ENCODE measurements at places on chromosomes 2 and 18. TPM values are rescaled to one million over a fixed set of nuclear protein-coding genes. Genes with fewer than 3 reads are reported as not detected.

The EHD3 gene
- 1.1 TPM for polyA plus RNA-seq

The LIPG gene
- 33.0 TPM for polyA plus RNA-seq

The EIF2AK3 gene
- polyA plus RNA-seq = 16.9 TPM

The KIF1A gene
- 3.3 TPM for polyA plus RNA-seq

The TFCP2L1 gene
- polyA plus RNA-seq = 0.51 TPM

The ZNF385B gene
- not detected for polyA plus RNA-seq

The CBLN2 gene
- 15.2 TPM for polyA plus RNA-seq

The EGR4 gene
- polyA plus RNA-seq = 0.04 TPM

The GKN2 gene
- not detected for polyA plus RNA-seq

The ADCYAP1 gene
- polyA plus RNA-seq = 0.56 TPM

The EFHD1 gene
- 6.5 TPM for polyA plus RNA-seq

- no peak for DNase-seq
Measured at GRCh38 chr2:197954328-197954727, 149.9 kb downstream of the PLCL1 start.

- DNase-seq = peak; percentile 58
Measured at GRCh38 chr18:3411854-3412268, 38.1 kb upstream of the TGIF1 start.

DNA sequence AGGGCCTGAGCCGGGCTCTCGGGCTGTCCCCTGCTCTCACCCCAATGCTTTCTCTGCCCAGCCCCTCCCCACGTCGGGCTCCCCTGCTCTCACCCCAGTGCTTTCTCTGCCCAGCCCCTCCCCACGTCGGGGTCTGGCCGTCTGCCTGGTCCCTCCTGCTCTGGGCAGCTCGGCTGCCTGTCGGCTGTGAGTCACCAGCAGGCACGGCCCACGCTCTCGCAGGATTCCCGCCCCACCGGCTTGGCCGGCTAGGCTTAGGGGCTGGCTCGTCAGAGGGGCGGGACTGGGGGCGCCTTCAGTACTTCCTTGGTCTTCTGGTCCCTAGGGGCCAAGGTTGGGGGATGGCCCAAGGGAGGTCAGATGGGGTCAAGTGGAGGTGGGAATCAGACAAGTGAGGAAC is 3.3 kb downstream of the BOK start:
- no peak for DNase-seq

- DNase-seq = no peak
Measured at GRCh38 chr2:236676136-236676873, 106.7 kb downstream of the ACKR3 start.

GRCh38 chr2:7858624-7859023 is 823.2 kb upstream of the ID2 start:
- no peak for DNase-seq

DNA sequence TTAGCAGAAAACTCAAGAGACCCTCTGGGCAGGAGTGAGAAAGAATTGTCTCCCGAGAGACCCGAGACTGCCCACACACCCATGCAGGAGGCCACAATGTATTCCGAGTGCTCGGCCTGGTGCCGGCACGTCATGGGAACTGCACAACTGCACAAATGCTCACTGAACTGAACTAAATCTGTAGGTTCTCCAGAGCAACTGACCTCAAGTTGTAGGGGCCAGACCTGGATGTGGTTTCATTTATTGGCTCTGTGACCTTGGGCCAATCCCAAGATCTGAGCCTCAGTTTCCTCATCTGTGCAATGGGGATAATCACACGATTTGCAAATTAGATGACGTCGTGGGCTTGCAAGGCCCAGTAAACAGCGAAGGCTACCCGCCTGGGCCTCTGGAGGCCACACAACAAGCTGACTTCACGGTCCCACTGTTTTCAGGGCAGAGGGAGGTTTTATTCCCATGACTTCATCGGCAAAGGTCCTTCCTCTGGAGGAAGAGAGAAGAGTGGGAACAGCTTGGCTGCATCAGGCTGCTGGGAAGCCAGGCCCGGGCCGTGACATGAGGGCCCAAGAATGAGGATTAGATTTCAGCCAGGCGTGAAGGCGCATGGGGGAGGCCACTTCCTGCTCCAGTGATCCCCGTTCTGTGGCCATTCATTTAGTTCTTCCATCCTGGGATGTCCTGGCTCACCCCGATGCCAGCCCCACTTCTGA is 3.6 kb upstream of the ERFE start:
- DNase-seq = no peak

DNA sequence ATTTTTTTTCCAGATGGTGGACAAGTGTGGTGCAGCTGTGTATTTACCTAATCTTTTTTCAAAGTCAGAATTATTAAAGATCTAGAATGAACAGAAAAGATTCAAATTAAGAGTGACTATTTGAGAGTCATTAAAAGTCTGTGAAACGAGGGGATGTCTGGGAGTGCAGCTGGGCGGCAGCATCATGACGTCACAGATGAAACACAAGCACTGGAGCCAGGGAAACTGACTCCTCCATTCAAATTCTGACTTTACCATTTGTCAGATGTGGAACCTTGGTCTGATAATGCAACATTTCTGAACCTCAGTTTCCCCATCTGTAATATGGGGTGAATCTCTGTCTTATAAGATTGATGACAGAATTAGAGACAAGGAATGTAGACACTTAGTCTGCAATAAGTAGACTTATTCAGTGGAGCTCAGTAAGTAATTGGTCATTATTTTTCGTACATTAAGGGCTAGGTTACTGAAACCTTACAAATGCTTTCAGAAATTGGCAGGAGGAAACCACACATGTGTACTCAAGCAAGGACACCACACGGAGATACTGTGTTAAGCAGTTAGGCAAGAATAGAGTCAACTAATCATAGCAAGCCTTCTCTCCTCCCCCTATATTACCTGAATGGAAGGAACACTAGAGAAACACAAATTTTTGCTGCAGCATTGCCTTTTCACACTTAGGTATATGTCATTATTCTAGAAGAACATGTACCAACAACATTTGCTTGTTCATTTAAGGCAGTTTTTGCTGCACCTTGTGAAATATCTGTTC is 27.8 kb upstream of the CXXC1 start:
- DNase-seq = no peak

DNA sequence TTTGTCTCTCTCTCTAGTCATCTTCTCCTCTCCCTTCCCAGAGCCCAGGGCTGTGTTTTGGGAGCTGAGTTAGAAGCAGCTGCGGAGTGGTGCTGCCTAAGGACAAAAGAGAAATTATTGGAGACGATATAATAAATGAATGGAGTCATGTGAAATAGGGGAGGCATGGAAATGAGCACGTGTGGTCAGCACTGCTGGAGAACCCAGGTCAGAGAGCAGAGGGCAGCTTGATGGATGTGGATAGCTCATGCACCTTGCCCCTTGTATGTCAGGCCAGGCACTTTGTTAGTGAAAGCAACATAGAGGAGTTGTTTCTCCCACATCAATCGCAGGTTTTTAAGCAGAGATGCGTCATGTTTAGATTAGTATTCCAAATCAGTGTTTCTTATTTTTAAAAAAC is 15.7 kb downstream of the TTR start:
- no peak for DNase-seq

DNA sequence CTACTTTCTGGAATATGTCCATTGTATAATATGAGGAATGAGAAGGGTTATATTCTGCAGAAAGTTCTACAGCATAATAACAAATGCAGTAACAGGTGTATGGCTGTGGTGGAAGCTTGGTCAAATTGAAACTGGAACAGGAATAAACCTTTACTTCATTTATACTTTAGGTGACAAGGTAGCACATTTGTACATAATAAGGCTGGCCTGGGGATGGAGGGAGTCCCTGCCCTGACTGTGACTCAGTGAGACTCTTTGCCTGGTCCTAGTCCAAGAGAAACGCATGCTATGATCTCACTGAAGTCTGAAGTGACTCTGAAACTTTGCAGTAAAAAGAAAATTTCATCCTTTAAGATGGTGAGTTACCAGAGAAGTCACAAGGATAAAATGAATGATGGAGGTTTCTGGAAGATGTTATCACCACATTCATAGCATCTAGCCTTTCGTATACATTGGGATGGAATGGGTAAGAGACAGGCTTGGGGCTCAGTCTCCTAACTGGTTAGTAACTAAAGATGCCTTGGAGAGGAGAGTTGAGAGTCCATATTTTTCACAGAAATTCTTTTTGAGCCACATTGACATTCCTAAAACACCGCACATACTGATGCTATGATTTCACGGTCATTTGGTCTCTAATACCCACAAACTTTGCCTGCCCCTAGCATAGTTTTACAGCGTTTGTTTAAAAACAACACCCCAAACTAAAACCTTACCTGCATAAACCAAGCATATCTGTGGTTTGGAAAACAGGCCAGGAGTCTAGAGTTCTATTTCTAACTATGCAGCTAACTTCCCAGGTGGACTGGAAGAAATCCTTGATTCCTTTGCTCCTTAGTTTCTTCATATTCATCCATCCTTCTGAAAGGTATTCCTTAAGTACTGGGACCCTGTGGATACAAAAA is 42.4 kb upstream of the NABP1 start:
- DNase-seq = no peak

DNA sequence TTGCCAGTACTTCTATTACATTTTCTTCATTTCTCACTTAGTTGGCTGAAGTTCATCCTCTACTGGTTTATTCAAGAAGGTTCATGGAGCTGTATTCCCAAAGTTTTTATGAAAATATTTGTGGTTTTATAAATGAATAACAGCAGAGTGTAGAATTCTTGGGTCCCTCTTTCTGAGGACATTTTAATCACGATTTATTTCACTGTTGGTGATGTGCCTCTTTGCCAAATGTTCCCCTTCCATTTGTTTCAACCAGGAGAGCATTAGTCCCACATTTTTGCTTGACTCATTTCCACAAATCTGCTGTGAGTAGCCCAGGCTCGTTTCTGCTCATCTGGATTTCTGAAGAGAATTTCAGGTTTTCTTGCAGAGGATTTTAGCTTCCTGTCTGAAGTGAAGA is 20.8 kb downstream of the COPS7B start:
- DNase-seq = no peak

- DNase-seq = no peak
Measured at GRCh38 chr2:28362991-28363521, 29.6 kb upstream of the FOSL2 start.

GRCh38 chr2:119487434-119488244 is 36.6 kb downstream of the SCTR start:
- peak; percentile 96 for DNase-seq

GRCh38 chr2:168147830-168148794 is 99.3 kb downstream of the STK39 start:
- DNase-seq = no peak

GRCh38 chr18:9289698-9290097 is 44.9 kb upstream of the TWSG1 start:
- no peak for DNase-seq

GRCh38 chr18:53268455-53268854 is 928.5 kb downstream of the DCC start:
- no peak for DNase-seq

DNA sequence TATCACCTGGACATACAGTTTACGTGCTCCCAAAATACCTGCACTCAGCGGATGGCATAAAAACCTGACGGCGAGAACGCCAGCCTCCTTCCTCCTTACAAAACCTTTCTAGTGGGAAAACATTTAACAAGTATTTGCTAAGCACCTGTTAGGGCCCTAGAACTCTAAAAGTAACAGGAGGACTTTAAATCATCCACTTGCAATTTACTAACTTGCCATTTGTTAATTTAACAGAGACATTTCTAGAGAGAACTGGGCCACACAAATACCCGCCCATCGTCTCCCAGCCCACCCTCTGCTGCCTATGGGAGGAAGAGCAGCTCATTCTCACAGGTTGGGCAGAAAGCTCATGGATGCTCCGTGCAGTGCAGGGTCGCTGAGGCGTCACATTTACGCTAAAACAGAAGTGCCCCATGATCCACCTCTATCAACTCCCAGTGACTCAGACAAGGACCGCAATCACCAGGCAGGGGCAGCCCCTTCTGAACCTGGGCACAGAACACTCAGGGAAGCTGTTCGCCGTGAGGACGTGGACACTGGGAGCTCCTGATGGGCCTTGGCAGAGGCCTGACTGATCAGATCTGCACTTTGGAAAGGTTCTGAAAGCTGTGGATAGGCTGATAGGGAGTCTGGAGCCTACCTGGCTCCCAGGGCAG is 106.9 kb downstream of the HDAC4 start:
- DNase-seq = no peak

- no peak for DNase-seq
Measured at GRCh38 chr18:62998443-62998842, 283.1 kb downstream of the PHLPP1 start.

- no peak for DNase-seq
Measured at GRCh38 chr2:73083886-73084800, 12.6 kb upstream of the SFXN5 start.

GRCh38 chr2:233468741-233469110 is 97.9 kb downstream of the USP40 start:
- DNase-seq = no peak

DNA sequence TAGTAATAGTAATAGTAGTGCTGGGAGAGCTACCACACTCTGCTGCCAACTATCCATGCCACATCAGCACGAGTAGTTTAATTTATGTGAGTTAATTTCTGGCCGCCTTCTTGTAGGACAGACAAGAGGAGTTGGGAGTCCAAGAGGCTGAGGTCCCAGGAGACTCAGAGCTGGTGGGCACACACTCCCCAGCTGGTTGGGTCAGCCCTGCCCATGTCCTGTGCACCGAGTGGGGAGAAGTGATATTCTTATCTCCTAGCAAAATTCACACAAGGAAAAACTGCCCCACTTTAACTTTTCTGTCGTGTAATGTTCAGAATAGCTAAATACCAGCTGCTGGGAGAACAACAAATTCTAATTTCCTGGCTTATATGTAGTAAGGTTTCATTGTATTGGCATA is 15.2 kb upstream of the MAP4K4 start:
- DNase-seq = no peak

DNA sequence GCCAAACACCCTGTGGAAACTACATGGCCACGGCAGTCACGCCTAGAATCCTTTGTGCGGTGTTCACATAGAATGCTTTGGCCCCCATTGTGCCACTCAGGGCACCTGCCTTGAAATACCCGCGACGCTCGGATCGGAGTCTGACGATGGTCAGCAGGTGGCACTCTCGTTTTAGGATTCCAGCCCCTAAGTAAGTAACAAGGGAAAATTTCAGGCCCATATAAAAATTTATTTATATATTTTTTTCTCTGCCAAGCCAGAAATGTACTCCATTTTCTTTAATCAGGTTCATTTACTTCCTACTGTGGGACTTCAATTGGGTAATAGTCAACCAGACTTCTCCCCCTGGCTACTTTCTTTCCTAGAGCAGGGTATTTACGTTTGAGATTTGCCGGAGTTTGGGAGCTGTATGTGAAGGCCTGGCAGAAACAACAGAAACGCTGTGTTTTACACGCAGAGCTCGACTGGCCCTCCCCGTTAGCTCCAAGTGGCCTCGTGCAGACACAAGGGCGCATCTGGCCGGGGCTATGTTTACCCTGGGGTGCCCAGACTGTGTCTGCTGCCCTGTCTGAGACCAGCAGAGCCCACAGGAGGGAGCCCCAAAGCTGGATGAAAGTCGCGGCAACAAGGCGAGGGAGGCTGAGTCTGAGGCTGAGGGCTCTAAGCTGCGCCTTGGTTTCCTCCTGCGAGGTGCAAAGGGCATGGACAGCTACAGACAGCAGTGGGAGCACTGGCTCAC is 41.6 kb downstream of the LRRC30 start:
- peak; percentile 52 for DNase-seq

- DNase-seq = peak; percentile 81
Measured at GRCh38 chr18:34977838-34978532, 63.2 kb upstream of the MAPRE2 start.

Data from small intestine (tissue), 16 donors.